ENCODE measurements at places on chromosomes 7 and 10. TPM values are rescaled to one million over a fixed set of nuclear protein-coding genes. Genes with fewer than 3 reads are reported as not detected.
A peak's percentile ranks its signal among the peaks of the same experiment; 100 is the strongest.

The PLAC9 gene
- not detected for total RNA-seq

The LLCFC1 gene
- not detected for total RNA-seq

The UNCX gene
- 0.65 TPM for total RNA-seq

The PAXIP1 gene
- 14.5 TPM for total RNA-seq

The AKR1C1 gene
- 1.6 TPM for total RNA-seq

The ATP5MK gene
- total RNA-seq: 325 TPM

The DYDC2 gene
- total RNA-seq: 0.22 TPM

DNA sequence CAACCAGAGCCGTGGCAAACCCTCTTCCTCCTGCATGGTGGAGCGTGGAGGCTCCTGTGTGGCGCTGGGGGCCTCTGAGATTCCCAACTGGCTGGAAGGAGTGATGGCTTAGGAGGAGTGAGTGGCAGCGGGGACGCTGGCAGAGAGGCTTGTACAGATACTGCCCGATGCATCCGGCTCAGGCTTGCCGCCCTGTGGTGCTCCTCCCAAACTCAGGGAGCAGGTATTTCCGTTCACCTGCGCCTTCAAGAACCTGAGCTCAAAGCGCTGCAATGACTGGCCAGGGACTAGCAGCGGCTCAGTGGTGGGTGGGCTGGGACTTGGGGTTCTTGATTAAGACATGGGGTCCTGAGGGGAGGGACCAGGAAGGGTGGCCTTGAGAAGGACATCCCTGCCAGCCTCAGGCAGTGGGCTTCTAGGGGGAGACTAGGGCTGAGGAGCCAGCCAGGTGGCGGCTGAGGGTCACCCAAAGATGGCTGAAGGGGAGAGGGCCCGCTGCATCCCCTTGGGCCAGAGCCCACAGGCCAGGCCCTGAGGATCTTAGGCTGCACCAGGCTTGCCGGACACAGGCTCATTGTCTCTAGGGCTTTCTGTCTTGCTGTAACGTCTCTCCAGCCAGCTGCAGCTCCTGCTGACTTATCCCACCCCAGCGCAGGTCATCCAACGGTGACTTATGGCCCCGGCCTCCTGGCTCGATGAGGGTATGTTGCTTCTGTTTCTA, 3.2 kb downstream of the ZNF775 start:
- DNase-seq: no peak

DNA sequence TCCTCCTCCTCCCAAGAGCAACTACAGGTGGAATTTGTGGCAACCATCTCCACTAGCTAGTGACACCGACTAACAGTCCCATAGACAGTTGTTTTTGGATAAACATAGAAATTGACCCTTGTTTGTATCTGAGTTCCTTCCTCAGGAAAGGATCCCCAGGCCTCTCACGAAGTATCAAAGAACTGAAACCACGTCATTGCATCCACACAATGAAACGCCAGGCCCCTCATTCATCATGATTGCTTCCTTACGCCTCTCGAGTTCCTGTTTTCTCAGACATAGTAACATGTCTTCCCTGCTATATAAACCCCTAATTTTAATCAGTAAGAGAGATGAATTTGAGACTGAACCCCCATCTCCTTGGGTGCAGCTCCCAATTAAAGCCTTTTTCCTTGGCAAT, 18.1 kb downstream of the SLC35G1 start:
- DNase-seq: no peak

DNA sequence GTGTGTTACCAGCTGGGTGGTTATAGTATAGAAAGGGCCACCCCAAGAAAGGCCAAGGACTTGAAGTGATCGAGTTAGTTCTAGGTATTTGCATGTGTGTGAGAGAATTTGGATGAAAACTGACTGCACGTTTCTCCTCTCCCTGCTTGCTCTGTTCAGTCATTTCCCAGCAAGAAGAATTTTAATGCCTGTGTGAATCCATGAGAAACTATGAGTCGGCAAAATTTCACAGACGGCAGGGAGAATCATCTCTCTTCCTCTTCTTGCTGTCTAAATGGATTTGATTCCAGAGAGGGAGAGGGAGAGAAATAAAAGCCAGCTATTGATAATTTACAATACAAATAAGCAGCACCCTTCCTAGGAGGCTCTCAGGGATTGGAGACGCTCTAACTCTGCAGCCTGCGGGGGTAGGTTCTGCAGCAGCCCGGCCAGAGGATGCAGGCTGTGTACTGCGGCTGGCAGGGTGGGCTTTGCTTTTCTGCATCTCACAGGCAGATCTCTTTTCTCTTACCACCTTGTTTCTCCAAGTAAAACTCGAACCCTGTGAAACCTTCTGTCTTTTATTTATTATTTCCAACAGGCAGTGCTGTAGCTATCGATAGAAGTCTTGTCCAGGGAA, 183.6 kb downstream of the TCF7L2 start:
- no peak for DNase-seq

DNA sequence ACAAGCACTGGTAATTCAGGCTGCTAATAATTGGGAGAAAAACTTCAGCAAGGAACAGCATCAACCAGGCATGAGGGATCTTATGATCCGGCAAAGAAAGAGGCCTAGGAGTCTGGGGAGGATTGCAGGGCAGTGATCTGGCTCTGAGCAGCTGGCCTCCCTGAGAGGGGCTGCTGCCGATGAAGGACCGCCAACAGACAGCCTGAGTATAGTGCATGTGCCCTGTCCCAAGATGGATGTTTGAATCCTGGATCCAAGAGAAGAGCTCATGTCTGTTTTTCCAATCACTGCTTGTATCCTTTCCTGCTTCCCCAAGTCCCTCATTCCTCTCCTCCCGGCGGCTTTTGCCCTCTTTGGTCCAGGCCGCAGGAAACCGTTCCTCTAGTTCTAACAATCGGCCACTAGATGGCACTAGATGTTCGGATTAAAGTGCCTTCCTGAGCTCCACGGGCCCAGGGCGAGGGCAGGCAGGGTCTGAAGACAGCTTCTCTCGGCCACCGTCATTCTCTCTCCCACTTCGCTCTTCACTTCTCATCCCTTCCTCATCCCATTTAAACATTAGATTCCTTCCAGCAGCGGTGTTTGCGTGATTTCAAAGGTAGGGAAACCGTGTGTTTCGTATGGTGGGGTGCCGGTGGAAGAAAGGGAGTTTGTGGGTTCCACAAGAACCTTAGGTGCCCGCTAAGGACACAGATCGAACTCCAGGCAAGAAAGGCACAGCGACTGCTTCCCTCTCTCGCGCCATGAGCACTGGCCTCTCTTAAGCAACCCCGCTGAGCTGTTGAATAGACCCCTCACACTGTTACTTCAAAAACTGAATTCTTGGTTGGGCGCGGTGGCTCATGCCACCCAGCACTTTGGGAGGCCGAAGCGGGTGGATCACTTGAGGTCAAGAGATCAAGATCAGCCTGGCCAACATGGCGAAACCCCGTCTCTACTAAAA, 82.4 kb downstream of the ADCYAP1R1 start:
- DNase-seq: peak; percentile 2

DNA sequence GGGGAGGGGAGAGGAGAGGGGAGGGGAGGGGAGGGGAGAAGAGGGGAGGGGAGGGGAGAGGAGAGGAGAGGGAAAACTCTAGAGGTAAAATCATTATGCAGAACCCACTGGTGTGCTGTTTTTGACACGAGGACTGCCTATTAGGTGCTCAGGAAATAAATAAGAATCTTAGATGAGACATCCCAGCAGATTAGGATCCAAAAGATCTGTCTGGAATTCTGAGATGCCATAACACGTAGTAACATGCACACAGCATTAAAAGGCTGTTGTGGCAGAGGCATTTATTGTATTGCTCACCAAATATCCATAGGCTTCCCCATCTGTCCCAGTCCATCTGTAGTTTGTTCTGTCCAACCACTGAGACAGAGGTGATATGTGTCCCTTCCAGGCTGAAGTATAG, 40.8 kb upstream of the KMT2E start:
- DNase-seq: no peak

GRCh38 chr7:138008588-138009349, 6.9 kb upstream of the CREB3L2 start:
- no peak for DNase-seq

GRCh38 chr7:74483402-74484336, 30.0 kb downstream of the GTF2IRD1 start:
- no peak for DNase-seq

GRCh38 chr10:8380833-8381496, 326.5 kb downstream of the GATA3 start:
- DNase-seq: no peak

GRCh38 chr7:39062811-39063210, 85.1 kb downstream of the POU6F2 start:
- peak; percentile 45 for DNase-seq

DNA sequence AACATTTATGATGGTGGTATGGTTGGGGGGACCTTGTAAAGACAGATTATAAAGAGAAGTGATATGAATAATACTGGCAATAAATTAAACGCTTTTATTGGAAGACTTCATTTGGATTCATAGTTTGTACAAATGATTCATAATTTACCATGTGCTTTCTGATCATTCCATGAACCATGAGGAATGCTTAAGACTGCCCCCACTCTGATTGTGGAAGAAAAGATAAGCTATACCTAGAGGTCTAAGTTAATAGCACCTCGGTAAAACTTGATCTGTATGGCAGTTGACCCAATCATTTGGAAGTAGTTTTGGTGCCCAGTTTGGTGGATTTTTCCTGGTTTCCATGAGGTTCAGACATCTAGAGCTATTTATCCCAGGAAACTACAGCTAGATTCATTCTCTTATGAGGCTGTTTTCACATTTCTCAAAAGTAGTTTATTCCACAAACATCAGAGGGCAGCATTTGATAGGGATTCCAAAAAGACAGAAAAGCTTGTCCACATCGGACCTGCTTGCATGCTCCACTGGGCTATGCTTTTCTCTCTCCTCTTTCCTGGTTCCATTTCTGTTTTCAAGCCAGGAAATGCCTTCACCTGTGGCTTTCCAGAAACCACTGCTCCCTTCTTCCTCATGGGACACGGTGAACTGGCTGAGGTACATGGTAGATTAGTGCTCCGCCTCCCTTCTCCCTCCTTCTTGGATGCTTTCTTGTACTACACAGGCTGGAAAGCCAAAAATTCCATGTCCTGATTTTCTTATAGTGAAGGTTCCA, 29.2 kb downstream of the TFAM start:
- DNase-seq: peak; percentile 77

- DNase-seq: no peak
Observed at GRCh38 chr10:35821339-35821911, 179.3 kb upstream of the FZD8 start.

DNA sequence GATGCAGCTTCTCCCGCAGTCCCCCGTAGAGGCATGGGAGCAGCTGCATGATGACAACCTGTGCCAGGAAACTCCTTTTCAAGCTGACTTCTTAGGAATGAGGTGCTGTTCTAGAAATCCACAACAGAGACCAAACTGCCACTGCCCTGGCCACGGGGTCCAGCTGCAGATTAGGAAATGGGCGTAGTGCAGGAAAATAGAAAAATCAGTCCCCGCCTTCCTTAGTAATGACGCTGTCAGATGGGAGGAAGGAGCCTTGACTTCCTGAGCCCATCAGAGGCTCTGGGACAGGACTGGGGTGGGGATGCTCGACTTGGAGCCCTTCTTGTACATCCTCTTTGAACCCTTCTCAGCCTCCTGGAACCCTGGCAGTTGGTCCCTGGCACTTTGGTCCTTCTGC, 227.8 kb upstream of the GRB10 start:
- DNase-seq: no peak

- no peak for DNase-seq
Observed at GRCh38 chr10:11285171-11285570, 267.5 kb downstream of the CELF2 start.

GRCh38 chr10:123639131-123639530, 27.0 kb upstream of the GPR26 start:
- no peak for DNase-seq

- DNase-seq: no peak
Observed at GRCh38 chr7:21131897-21132296, 296.0 kb upstream of the SP4 start.

GRCh38 chr7:66188645-66189044, 16.5 kb upstream of the TPST1 start:
- DNase-seq: no peak

GRCh38 chr10:110629680-110630191, 14.4 kb upstream of the RBM20 start:
- no peak for DNase-seq

GRCh38 chr10:76647301-76647700, 990.3 kb downstream of the KCNMA1 start:
- DNase-seq: no peak

- no peak for DNase-seq
Observed at GRCh38 chr7:143435266-143435665, 8.0 kb upstream of the TAS2R60 start.

GRCh38 chr7:132379292-132379691, 197.0 kb downstream of the PLXNA4 start:
- no peak for DNase-seq

GRCh38 chr10:78436706-78437406, 403.2 kb downstream of the RPS24 start:
- no peak for DNase-seq

- no peak for DNase-seq
Observed at GRCh38 chr7:1059200-1060091, 15.1 kb downstream of the GPR146 start.

- DNase-seq: no peak
Observed at GRCh38 chr7:36054637-36055036, 98.4 kb upstream of the EEPD1 start.

DNA sequence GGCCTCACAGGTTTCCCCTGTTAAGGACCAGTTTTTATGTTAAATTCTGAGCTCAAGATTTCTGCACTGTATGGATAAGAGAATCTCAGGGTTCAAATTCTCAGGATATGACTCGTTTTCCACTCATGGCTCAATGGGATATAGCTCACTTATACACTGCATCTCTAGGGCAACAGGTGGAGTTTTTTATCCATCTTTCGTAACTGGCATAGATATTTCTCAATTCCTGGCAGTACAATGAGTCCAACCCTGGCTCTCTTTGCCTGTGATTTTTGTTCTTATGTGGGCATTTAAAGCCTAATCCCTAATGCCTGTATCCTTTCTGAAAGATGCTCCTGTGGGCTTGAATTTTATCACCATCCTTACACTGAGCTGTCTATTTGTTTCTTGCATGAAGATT, 7.6 kb downstream of the CCDC172 start:
- DNase-seq: no peak

DNA sequence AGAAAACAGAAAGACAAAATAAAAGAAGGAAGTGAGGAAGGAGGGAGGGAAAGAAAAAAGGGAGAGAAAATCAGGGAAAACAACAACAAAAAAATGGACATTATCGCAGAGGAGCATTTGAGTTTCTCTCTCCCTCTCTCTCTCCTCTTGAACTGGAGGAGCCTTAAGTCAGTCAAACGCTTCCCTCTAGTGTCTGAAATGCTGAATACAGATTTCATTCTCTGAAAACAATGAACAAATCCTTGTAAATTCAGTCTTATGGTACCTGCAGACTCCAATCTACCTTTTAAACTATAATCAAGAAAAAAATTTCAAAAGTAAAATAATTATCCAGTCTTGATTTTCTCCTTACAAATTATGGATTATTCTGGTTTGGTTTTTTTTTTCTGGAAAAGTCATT, 89.2 kb upstream of the PFKP start:
- no peak for DNase-seq

Data from epithelial cell of proximal tubule (primary cell).